ENCODE measurements at places on chromosomes 16 and 17.

GRCh38 chr16:68744744-68745280 lies 7.7 kb downstream of the CDH1 start:
- DNase-seq: no peak

DNA sequence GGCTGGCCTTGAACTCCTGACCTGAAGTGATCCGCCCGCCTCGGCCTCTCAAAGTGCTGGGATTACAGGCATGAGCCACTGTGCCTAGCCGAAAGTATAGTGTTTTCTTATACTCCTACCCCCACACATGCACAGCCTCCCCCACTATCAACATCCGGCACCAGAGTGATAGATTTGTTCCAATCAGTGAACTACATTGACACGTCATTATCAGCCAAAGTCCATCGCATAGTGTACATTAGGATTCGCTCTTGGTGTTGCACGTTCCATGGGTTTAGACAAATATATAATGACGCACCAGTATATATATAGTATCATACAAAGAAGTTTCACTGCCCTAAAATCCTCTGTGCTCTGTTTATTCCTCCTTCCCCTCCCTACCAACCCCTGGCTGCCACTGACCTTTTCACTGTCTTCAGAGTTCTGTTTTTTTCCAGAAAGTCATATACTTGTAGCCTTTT lies 11.9 kb upstream of the TM4SF5 start:
- DNase-seq: no peak

DNA sequence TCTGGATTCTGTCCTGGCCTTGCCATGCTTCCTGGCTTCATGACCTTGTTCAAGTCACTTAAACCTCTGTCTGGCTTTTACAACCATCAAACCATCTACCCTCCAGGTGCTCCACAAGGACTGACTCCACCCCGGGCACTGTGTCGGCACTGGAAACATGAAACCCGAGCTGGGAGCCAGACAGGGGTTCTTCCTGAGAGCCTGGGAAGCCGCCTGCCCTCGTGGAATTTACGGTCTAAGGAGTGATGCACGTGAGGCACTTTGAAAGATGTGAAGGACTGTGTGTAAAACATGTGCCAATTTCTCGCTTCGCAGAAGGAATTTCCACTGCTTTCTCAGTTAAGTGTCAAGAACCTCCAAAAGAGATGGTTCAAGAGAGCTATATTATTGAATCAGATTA lies 11.6 kb downstream of the CDK5R1 start:
- DNase-seq: no peak

GRCh38 chr17:63423251-63423950 lies 22.7 kb downstream of the CYB561 start:
- no peak for DNase-seq

GRCh38 chr17:75240394-75241142 lies 20.8 kb downstream of the GGA3 start:
- DNase-seq: peak; percentile 73

DNA sequence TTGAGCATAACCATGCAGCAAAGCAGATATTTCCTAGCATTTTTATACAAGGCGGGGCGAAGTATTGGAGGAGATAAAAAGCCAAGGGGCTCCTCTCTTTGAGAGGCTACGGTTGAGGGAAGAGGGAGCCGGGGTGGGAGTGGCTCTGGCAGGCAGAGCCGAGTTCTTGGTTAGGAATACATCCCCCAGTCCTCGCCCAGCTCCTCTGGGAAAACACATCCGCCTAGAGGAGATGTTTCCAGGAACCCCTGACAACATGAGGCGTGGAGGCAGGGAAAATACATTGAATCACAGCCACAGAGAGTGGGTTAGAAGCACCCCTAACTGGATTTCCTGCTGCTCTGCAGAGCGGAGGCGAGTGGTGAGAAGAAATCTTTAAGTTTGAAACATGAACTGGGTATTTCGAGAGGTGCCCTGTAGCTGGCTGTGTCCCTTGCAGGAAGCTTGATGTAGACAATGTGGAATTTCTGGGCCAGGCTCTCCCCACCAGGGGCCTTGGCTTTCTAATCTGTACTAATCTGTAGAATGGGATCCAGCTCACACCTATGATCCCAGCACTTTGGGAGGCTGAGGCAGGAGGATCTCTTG lies 27.3 kb downstream of the TTYH2 start:
- no peak for DNase-seq

DNA sequence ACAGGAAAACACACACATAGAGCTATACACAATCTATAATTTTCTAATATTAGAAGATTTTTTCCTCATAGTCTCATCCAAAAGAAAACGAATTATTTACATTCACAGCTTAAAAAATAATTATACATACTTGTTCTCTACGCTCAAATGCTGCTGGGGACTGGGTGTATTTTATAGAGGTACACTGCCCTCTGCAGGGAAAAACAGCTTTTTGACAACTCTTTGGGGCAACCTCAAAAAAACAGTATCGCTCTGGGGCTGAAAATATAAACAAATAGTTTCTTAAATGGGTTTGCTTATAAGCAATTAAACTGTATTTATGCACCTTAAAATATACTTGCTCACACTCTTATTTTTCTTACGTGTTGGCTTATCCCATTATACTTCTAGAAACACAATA lies 261.8 kb upstream of the PSMD7 start:
- no peak for DNase-seq

GRCh38 chr17:3926860-3927627 lies 10.8 kb upstream of the P2RX1 start:
- DNase-seq: no peak

- no peak for DNase-seq
Measured at GRCh38 chr16:74035816-74036215, 260.8 kb upstream of the PSMD7 start.

- DNase-seq: peak; percentile 9
Measured at GRCh38 chr16:48365025-48365600, 20.1 kb downstream of the SIAH1 start.

- DNase-seq: no peak
Measured at GRCh38 chr16:67301080-67301782, 21.9 kb downstream of the PLEKHG4 start.

DNA sequence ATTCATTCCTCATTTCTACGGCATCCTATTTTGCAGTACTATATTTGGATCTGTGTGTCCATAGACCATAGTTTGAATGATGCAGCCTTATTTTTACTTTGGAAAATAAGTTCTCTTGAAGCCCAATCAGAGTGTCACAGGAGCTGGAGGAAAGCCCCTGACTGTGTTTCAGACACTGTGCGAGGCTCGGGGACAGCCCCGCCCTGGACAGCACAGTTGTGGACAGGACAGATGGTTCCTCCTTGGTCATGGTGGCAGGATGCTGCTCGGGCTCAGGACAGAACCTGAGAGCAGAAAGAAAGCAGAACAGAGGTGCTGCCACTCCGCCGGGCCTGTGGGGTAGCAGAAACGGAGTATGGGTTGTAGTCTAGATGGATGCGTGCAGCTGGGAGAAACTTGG lies 22.9 kb downstream of the BANP start:
- DNase-seq: no peak

GRCh38 chr17:17683710-17684365 lies 2.6 kb downstream of the RAI1 start:
- DNase-seq: no peak

GRCh38 chr17:31660684-31661083 lies 198.4 kb downstream of the COPRS start:
- DNase-seq: no peak

GRCh38 chr16:81399909-81400308 lies 44.7 kb upstream of the CMIP start:
- DNase-seq: no peak

DNA sequence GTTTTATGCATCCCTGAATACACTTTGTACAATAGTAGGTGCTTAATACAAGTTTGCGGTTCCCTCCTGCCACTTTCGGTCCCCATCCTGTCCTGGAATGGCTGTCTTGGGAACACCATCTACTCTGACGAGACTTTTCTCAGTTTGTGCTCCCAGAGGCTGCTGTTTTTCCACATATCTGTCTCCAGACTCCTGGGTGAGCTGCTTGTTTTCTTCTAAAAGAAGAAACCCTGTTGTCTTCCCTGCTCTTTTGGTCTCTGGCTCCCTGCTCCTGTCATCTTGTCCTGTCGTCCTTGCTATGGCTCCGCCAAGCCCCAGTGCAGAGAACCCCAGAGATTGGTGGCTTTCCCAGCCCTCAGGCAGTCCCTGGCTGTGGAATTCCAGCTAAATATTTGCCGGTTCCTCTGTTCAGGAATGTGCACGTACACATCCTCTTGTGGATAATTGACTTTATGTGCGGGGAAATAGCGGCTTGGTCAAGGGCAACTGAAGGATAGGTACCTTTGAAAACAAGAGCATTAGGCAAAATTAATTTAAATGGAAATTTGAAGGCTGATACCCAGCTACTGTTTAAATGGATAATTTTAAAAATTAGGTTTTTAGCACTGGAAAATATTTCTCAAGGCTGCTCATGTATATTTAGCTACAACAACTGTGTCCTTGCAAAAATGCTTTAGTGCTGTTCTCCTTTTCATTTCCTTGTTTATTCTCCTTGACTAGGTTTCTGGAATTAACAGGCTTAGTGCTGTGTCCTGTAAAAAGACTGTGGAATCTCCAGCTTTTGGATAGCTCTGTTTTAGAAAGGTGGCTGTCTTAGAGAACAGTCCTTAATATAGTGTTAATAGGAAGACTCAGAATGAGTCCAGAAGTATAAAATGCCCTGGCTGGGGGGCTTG lies 50.2 kb upstream of the SLC12A3 start:
- DNase-seq: peak; percentile 62

GRCh38 chr17:48244121-48244711 lies 136.7 kb downstream of the SNX11 start:
- no peak for DNase-seq

- peak; percentile 55 for DNase-seq
Measured at GRCh38 chr16:4272114-4272956, 488 bp downstream of the TFAP4 start.

GRCh38 chr17:41793784-41794539 lies 7.5 kb upstream of the JUP start:
- DNase-seq: no peak

GRCh38 chr16:31476303-31477219 lies 4.6 kb downstream of the TGFB1I1 start:
- DNase-seq: no peak

DNA sequence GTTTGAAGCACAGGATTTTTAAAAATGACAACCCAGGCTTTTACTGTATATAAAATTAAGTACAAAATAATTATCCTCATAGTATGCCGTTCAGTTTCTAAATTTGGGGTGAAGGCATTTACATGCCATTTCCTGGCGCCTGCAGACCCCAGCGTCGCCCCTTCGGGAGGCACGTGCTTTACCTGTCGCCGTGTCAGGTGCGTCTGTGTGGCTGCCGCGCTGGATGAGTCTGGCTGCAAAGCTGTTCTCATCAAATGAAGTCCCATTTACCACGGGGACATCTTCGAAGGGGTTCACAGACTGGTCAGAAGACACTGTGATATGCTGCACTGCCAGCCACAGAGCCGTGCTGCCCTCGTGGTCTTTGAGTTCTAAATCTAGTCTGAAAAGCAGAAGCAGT lies 51.8 kb downstream of the CYB5D2 start:
- no peak for DNase-seq

DNA sequence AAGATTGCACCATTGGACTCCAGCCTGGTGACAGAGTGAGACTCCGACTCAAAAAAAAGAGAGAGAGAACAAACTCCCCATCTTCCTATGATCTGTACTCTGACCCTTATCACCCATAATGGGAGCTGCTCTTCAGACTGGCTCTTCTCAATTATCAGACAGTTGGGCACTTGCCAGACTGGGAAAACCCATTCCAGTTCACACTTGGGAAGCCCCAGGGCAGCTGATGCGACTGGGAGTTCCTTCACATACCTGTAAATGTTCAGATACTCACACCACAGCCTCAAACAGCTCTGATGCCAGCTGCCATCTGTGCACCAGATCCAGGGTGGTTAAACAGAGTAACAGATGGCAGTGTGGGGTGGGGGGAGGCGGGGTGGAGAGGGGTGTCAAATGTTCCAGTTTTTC lies 23.8 kb upstream of the TMEM101 start:
- no peak for DNase-seq

- no peak for DNase-seq
Measured at GRCh38 chr16:54397838-54398237, 111.3 kb upstream of the IRX3 start.

DNA sequence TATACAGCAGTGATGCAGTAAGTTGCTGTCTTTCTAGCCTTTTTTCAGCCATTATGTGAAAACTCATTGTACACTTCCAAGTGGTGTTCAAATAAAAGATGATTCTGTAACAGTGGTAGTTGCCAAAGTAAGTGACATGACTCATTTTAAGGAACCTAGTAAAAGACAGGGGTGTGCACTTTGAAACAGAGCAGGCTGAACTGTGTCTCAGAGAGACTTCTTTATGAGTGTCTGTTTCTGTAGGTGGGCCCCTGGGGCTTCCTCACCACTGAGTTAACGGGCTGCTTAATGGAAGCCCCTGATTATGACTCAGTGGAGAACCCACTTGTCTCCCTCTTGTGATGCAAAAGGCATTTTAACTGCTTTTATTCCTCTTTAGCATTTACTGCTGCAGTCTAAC lies 147.3 kb downstream of the PCTP start:
- DNase-seq: peak; percentile 51

- no peak for DNase-seq
Measured at GRCh38 chr17:39212195-39212810, 12.2 kb downstream of the RPL19 start.

DNA sequence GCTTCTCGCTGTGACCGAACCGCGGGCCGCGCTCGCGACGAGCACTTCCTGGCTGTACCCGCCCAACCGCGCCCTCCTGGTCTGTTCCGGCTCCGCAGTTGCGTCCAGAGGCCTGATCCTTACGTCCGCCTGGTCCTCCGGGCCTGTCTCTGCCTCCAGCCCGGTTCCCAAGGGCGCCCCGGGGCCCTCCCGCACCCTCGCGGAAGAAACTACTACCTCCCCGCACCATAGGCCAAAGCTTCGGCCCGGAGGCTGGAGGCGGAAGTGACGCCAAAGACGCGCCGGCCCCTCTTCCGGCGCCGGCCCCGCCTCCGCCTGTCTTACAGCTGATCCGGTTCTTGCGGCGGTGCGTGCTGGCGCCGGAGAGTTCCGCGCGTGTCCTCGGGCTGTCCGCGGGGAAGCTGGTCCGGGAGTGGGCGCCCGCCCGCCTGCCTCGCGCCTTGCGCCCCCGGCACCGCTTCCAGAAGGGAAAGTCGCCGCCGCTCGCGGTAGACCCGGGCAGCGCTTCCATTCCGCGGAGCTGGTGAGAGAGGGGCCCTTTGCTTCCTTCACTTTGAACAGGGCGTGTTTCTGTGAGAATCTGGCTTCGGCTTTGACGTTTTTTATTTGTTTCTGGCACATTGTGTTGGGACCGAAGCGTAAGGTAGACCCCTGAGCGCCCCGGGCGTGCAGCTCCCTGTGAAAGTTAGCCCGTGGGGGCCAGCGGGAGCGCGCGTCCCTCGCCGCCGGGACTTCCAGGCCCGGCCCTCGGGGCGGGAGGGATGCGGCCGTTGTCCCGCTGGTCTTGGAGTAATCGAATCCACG lies at the start of gene ZNF778:
Gene ZNF778 (plus strand): TSS at position 316 of the 804 bp plus-strand sequence. CDS start 3,425 bp downstream, outside the sequence.
- peak; percentile 90 for DNase-seq

Measured in SJSA1 (cell line).